ENCODE measurements at places on chromosomes 1 and 21.

- DNase-seq: no peak
These were observed 115.3 kb downstream of the RUNX1 start for GRCh38 chr21:34933609-34934335.

- DNase-seq: peak; percentile 41
These were observed 75.7 kb downstream of the GALNT2 start for GRCh38 chr1:230142608-230143210.

- no peak for DNase-seq
These were observed 29.2 kb downstream of the COL16A1 start for GRCh38 chr1:31674626-31675025.

GRCh38 chr1:4975856-4976255, 321.4 kb downstream of the AJAP1 start:
- DNase-seq: no peak

DNA sequence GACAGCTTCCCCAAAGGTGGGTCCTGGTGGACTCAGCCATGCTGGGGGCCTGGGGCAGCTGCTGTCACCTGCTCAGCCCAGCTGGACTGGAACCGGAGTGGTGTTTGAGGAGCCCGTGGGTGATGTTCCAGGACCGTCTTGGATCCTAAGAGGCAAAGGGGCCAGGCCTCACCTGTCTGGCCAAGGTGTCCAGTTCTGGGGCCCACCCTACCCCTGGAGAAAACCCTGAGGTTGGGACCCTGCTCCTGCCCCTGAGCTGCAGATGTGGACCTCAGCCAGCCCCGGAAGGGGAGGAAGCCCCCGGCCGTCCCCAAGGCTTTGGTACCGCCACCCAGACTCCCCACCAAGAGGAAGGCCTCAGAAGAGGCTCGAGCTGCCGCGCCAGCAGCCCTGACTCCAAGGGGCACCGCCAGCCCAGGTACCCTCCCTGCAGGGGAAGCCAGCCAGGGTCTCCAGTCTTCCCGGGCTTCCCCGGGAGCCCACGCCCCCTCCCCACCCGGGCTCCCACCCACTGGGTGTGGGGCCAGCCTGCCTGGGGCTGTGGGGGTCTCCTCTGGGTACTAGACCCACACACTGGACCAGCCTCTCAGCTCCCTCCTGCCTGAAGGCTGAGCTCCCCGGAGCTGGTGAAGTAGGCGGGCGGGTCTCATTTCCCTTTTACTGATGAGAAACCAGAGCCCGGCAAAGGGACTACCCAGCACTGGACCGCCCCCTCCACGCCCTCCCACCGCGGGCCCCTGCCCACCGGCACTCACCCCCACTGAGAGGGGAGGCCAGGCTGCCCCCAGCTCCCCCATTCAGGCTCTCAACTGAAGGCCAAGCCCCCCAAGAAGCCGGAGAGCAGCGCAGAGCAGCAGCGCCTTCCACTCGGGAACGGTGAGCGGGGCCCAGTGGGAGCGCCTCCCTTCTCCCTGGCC, 1.3 kb downstream of the AIRE start:
- no peak for DNase-seq

DNA sequence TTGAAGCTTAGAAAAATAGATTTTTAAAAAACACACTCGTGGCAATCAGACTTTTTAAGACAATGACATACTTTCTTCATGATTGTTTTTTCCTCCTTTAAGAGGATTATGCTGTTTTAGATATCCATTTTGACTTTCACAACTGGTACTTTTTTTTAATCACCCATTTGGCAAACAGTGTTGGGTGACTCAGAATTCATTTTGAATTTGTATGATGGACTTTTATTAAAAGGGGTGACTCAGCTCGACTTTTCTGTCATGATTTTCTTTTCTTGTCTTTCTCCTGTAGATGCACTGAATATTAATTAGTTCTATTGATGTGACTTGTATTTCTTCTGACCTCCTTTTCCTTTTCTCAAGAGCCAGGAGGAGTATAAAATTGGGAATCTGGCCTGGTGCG, 44.7 kb downstream of the FMN2 start:
- no peak for DNase-seq

GRCh38 chr1:33366762-33367484, 46.0 kb upstream of the A3GALT2 start:
- no peak for DNase-seq

DNA sequence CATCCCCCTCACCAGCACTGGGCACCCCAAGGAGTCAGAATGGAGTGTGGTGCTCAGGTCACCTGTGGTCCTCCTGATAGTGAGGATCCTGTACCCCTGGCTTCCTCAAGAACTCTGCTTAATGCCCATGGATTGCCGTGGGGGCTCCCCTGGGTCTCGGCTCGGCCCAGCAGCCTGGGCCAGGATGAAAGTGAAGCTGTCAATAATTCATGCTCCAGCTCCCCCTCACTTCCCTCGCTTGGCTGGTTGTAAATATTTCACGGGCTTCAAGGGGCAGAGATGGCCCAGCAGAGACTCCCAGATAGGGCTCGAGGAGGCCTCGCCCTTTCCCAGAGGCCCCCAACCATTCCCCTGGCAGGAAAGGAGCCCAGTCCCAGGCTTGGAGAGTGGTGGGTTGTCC, 42.6 kb upstream of the KCNA10 start:
- DNase-seq: no peak

GRCh38 chr1:17205652-17206051, 724 bp downstream of the PADI1 start:
- DNase-seq: no peak

- DNase-seq: no peak
These were observed 418.1 kb upstream of the VAMP3 start for GRCh38 chr1:7352974-7353373.

GRCh38 chr1:227120826-227121225, 180.7 kb downstream of the COQ8A start:
- no peak for DNase-seq

GRCh38 chr1:19372136-19372514, 60.0 kb downstream of the SLC66A1 start:
- DNase-seq: no peak

GRCh38 chr1:202575918-202576653, 134.2 kb downstream of the SYT2 start:
- no peak for DNase-seq

DNA sequence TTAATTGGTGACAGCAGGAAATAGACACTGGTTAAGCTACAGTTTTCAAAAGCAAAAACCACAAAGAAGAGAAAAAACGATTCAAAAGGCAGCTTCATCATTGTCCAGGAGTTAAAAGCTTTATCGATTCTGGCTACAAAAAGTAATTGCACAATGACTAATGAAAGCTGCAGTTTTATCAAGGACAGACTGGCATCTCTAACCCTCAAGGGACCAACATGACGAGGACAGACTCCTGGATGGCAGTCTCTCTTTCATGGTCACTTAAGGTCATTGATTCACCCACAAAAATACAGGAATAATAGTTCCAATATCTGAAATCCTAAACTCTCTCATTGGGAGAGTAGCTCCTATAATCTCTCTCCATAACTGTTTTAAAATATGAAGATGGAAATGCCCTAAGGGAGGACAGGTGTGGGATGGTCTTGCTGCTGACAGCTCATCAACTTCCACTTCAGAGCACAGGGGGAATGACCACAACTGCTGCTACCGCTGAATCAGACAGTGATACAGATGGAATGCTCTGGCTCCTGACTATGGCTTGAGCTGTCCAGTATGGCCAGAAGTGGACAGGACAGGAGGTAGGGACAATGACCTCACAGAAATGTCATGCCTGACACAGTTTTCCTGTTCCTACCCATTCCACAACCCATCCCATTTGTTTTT, 17.4 kb upstream of the CPLANE2 start:
- no peak for DNase-seq

DNA sequence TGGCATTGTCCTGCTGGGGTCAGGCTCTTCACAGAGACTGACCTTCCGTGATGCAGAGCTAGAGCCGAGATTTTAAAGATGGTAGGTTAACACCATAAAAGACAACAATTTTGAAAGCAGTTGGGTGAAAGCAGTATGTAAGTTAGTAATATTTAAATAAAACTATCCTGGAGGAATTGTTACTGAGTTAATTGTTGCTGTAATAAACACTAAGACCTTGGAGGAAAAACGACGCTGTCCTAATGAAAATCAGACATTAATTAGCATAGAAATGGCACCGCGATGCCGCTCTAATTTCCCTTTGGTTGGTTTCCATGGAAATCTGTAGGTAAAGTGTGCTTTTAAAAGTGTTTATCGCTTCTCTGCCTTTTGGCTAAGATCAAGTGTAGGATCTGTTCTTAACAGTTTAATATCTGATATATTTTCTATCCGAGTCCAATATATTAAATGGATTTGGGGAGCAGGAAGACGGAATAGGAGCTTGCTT, 745 bp upstream of the ANP32E start:
- DNase-seq: no peak

DNA sequence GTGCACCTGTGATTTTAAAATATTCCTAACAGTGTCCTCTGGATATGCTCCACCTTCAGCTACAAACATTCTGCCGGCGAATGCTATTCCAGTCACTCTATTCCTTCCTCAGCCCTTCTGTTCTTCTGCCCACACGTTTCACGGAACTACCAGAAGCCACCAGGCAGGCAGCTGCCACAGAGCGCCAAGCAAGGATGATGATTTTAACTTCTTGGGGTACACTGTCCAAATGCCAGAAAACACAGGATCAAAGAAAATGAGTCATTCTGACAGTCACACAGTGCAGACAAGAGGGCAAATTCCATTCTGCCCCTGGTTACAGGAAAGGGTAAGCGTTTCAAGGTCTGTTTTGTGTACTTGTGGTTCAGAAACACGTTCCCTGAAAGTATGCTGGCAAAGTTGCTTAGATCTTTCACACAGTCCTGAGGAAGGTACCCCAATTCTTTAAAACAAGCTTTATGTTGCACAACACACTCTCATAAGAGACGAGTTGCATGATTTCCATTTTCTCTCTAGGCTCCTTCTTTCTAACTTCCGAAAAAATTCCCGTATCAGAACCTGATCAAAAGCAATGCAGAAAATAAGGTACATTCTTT, 508.3 kb upstream of the PKN2 start:
- peak; percentile 11 for DNase-seq

Data from mesenchymal stem cell (in vitro differentiated cells and primary cell).